Stimulated activated naive B cell treated with anti-CD40 and anti-IgM and Interleukin-4, amounts not matched to agents 10 μg/mL and 1 μg/mL and 100 μg/mL, for 72 hours (primary cell): ENCODE measurements at places on chromosomes 2 and 18.

GRCh38 chr18:62027914-62028520 lies 135.2 kb upstream of the RNF152 start:
- H3K4me3 ChIP-seq = no peak overlapping the region
- no peak overlapping the region for H3K27ac ChIP-seq
- H3K4me1 ChIP-seq = no peaks in the 10 kb centered on the region
- no peaks in the 10 kb centered on the region for H3K36me3 ChIP-seq
- DNase-seq = no peak

GRCh38 chr2:57190007-57190406 lies 856.6 kb upstream of the VRK2 start:
- no peak for DNase-seq
- no peaks in the 10 kb centered on the region for H3K4me1 ChIP-seq
- H3K27me3 ChIP-seq = no peaks in the 10 kb centered on the region
- H3K36me3 ChIP-seq = no peaks in the 10 kb centered on the region

DNA sequence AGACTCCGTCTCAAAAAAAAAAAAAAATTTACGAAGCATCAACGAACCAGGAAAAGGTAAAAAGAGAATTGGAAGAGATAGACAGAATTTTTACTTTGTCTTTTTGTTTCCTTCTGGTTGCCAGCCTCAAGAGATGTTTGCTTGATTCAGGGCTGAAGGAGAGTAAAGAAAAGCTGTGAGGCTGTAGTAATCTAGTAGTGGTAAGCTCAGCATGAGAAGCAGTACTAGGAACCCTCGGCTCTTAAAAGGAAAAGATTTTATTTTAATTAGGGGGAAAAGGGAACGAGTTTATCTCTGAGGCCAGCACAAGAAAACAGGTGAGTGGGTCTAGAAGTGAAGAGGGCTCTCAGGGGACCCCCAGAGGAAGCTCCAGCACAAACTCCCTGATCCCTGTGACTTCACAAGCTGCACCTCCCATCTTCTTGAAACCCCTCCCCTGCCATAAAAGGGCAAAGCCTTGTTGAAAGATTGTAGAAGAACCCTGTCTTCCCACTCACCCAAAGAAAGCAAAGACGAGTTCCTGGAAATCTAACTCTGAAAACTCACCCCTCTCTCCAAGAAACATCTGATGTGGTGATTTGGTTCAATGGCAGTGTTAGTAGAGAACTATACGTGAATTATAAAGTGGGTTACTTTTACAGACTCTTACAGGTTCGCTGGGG lies 8.6 kb downstream of the RBMS1 start:
- no peaks in the 10 kb centered on the region for H3K27me3 ChIP-seq
- H3K27ac ChIP-seq = no peak overlapping the region
- no peak for DNase-seq
- no peaks in the 10 kb centered on the region for H3K4me1 ChIP-seq
- no peaks in the 10 kb centered on the region for H3K36me3 ChIP-seq

GRCh38 chr2:79368116-79368630 lies 144.7 kb upstream of the CTNNA2 start:
- H3K27me3 ChIP-seq = no peaks in the 10 kb centered on the region
- H3K4me3 ChIP-seq = no peak overlapping the region
- H3K36me3 ChIP-seq = no peaks in the 10 kb centered on the region
- no peak for DNase-seq
- no peaks in the 10 kb centered on the region for H3K4me1 ChIP-seq

GRCh38 chr2:177143444-177143843 lies 69.2 kb upstream of the HNRNPA3 start:
- no peak overlapping the region for H3K4me3 ChIP-seq
- H3K36me3 ChIP-seq = no peaks in the 10 kb centered on the region
- DNase-seq = no peak
- H3K4me1 ChIP-seq = peaks cover 2% of the 10 kb centered on the region
- H3K27ac ChIP-seq = no peak overlapping the region

DNA sequence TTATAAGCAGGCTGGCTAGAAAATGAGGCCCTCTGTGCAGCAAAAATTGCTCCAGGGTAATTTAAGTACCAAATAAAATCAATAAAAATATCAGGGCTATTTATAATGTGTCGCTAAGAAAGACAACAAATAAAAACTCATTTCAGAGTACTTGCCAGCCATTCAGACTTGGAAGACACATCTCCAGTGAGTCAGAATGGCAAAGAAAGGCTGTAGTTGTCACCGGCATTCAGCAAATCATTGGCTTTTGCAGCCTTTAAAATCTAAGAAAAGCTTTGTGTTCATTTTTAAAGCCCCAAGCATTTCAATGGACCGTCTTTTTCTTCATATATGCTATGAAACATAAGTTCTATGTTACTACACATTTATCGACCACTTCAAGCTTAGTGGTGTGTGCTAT lies 141.1 kb upstream of the HNMT start:
- peaks cover 5% of the 10 kb centered on the region for H3K27me3 ChIP-seq
- no peaks in the 10 kb centered on the region for H3K36me3 ChIP-seq
- H3K27ac ChIP-seq = no peak overlapping the region
- H3K4me3 ChIP-seq = no peak overlapping the region
- H3K4me1 ChIP-seq = no peaks in the 10 kb centered on the region

GRCh38 chr2:225326969-225327368 lies 72.5 kb upstream of the NYAP2 start:
- H3K4me1 ChIP-seq = no peaks in the 10 kb centered on the region
- H3K4me3 ChIP-seq = no peak overlapping the region
- no peak for DNase-seq
- no peak overlapping the region for H3K27ac ChIP-seq
- peaks cover 11% of the 10 kb centered on the region for H3K27me3 ChIP-seq

GRCh38 chr2:231745303-231746038 lies 35.6 kb downstream of the PDE6D start:
- DNase-seq = no peak
- no peaks in the 10 kb centered on the region for H3K27me3 ChIP-seq
- no peak overlapping the region for H3K4me3 ChIP-seq

DNA sequence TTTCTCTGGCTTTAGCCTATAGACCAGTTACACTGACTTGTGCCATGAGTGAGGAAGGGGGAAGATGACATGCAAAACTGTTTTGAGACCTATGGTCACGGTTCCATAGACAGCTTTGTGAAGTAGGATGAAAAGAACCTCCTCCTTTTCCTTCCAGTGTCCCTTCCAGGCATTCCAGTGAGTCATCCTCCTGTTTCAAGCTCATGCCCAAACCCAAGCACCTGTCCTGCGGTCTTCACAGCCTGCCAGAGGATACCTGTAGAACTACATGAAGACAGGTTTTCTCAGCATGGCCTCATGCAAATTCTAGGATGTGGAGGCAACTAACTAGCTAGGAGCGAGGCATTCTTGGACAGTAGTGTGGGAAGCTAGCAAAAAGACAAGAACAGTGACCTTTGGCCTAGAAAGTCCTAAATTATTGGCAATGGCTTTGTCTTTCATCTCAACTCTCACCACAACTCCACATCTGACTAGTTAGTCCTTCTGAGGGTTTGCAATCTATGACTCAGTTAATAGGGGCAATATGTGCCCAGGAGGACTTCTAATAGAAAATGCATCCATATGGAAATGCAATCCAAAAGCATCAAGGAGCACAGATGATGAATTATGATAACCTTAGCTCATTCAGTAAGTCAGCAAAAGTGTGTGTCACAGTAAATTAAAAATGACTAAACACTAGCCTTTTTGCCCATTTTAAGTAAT lies 154.7 kb downstream of the RBM43 start:
- H3K4me1 ChIP-seq = no peaks in the 10 kb centered on the region
- no peak overlapping the region for H3K4me3 ChIP-seq
- H3K36me3 ChIP-seq = no peaks in the 10 kb centered on the region
- H3K27me3 ChIP-seq = no peaks in the 10 kb centered on the region

DNA sequence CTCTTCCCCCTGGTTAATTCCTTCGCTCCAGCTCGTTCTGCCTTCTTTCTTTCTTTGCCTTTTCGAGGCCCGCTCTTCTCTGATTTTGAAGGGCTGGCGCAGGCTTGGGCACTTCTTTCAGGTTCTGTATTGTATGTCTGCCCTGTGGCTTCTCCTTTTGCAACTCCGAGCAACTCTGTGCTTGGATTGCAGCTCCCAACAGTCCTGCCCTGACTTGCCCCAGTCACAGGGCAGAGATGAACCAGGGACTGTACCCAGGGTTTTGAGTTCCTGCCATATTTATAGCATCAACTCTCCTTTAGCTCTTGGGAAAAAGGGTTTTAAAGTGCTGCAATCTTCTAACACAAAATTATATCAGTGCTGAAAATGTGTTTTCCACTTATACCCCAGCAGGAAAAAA lies 31.1 kb upstream of the CD8A start:
- DNase-seq = no peak
- no peaks in the 10 kb centered on the region for H3K36me3 ChIP-seq
- no peak overlapping the region for H3K27ac ChIP-seq
- H3K27me3 ChIP-seq = peaks cover 17% of the 10 kb centered on the region
- no peak overlapping the region for H3K4me3 ChIP-seq
